Hippocampal formation (tissue), 2 donors: ENCODE measurements at places on chromosomes 12 and 14.

DNA sequence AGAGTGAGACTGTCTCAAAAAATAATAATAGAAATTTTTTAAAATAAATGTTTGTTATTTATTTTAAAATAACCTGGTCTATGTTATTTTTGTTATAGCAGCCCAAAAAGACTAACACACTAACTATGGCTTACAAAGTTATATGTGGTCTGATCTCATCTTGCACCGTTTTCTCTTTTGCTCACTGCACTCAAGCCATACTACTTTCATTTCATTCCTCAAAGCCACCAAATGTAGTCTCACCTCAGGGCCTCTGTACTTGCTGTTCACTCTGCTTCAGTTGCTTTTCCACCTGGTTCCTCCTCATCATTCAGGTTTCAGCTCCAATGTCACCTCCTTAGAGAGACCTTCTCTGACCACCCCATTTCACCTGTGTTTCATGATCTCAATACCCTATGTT is 55.2 kb upstream of the MDM1 start:
- no peak for DNase-seq

GRCh38 chr14:95221531-95221930 is 64.2 kb upstream of the DICER1 start:
- no peak for DNase-seq

DNA sequence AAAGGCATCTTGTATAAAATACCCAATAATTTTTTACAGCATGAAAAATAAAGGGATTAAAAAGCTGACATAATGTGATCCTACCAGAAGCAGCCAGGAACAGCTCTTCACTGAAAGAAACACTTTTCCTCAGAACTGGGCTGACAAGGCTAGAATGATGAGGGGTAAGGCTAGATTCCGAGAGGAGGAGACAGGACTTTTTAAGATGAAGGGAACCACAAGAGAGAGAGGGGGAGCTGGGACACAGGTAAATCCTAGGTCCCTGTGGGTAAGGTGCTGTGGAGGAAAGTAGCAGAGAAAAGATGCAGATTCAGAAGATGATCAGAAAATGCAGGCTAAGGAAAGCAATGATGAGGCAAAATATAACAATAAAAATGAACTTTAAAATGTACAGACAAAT is 29.5 kb downstream of the C2CD5 start:
- DNase-seq = no peak

- DNase-seq = no peak
Observed at GRCh38 chr12:65826353-65827171, 2.3 kb downstream of the HMGA2 start.

- no peak for DNase-seq
Observed at GRCh38 chr14:33186656-33187055, 248.0 kb downstream of the NPAS3 start.

DNA sequence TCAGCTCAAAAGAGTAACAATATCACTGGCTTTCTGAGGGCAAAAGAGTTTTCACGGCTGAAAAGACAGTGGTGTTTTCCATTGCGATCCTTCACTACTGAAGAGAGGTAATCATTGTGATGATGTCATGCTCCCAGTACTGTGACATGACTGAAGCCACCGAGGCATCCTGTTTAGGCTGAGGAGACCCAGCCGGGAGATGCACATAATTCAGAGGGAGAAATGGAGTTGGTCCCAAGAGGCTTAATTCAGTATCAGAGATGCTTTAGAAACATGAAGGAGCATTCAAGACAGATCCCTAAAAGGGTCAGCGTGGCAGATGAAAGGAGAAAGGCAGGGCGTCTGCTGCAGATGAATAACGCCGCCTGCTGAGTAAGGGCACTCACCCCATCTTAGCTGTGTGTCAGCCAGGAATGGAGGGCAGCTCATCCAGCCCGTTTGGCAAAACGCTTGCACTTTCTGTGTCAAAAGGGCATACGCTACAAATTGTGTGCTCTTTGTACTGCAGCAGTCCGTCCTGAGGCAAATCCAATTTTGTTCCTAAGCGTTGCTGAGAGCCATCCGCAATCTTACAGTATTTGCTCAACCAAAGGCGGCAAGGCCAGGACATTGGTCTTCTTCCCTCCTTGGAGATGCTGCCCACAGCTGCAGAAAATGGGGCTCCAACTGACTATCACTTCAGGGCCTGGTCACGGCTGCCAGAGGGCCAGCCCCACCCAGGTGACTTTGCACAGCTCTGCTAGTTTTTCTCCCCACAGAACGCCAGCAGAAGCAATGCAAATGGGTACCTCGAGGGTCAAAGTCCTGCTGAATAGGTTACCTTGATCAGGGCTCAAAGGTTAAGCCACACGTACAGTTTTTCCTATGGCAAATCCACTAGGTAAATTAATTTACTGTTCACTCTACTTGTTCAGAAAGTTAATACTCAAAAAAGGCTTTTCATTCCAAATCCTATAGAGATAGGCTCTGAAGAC is 23.5 kb downstream of the CCDC92 start:
- DNase-seq = no peak

DNA sequence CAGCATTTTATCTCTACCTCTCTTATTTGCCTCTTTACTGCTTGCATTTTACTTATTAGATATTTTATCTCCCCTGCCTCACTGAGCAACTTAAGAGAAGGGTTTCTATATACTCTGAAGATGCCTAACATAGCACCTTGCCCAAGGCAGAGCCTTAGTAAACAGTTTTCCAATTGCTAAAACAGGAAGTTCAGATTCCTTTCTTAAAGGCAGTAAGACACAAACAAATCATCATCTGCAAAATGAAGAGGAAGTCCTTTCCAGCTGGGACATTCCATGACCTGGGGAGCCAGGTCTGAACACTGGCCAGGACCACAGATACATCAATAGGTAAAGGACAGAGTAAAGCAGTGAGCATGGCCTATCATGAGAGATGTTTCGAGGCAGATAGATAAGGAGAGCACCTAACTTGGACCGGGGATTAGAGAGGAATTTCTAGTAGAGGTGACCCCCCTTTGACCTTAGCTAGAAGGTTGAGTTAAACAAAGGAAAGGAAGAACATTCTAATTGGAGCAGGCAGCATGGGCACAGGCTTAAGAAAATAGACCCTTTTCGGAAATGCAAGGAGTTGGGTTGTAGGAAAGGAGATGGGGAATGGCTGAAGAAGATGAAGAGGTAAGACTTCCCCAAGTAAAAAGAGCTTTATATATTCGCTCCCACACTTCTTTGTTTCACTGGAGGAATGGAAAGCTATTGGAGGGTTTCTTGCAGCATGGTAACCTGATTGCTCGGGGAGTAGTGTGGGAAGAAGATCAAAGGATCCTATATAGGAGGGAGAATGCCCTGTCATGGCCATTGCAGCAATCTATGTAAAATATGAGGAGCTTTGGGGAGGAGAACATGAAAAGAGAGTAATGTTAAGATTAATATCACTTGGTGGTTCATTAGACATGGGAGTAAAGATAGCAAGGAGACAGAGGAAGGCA is 94.8 kb downstream of the PHLDA1 start:
- no peak for DNase-seq

- DNase-seq = no peak
Observed at GRCh38 chr12:7542813-7543212, 39.2 kb upstream of the CD163 start.

- DNase-seq = no peak
Observed at GRCh38 chr14:56224229-56224628, 106.0 kb downstream of the PELI2 start.

- DNase-seq = no peak
Observed at GRCh38 chr12:3644104-3644503, 108.8 kb downstream of the CRACR2A start.
